ENCODE measurements at places on chromosomes 6 and 20.

DNA sequence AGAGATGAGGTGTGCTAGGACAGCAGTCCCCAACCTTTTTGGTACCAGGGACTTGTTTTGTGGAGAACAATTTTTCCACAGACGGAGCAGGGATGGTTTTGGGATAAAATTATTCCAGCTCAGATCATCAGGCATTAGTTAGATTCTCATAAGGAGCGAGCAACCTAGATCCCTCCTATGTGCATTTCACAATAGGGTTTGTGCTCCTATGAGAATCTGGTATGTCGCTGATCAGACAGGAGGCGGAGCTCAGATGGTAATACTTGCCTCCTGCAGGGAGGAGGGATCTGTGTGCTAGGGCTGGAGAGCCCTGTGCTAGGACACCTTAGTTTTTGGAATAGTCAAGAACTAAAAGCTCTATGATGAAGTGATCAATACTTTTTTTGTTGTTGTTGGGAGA is 2.5 kb downstream of the SMIM13 start:
- no peak for DNase-seq

DNA sequence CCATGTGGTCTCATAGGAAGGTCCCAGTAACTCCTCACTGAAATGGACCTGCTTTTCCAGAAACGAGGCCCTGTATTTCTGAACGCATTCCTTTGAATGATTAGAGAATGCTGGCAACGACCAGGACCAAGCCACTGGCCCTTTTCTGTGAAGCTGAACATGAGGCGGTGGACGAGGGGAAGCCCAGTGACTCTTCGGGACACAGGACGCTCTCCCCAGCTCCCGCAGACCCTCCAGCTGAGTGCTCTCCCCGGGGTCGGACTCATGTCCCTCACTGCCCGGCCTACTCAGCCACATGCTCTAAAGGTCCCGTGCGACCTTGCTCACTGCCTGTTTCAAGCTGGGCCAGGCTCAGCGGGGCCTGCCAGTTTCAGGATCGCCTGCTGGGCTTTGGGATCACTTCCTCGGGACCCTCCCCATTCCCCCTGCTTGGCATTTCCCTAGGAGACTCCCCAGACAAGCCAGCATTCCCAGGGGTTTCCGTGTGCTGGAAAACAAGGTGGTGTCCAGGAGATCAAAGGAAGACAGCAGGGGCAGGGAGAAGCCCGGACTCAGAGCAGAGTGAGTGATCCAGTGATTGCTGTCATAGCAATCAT is 2.6 kb upstream of the CST9 start:
- DNase-seq: no peak

GRCh38 chr6:127841811-127842210 is 59.0 kb downstream of the THEMIS start:
- no peak for DNase-seq

GRCh38 chr20:60317401-60317800 is 359.2 kb downstream of the CDH26 start:
- DNase-seq: no peak

DNA sequence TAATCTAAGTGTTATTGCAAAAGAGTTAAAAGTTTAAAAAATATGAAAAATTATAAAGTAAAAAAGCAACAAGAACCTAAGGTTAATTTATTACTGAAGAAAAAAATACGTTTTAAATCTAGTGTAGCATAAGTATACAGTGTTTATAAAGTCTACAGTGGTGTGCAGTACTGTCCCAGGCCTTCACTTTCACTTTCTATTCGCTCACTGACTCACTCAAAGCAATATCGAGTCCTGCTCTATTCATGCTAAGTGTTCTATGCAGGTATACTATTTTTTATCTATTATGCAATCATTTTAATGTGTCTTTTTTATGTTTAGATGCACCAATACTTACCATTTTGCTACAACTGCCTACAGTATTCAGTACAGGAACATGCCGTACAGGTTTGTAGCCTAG is 113.0 kb downstream of the MANEA start:
- DNase-seq: no peak

DNA sequence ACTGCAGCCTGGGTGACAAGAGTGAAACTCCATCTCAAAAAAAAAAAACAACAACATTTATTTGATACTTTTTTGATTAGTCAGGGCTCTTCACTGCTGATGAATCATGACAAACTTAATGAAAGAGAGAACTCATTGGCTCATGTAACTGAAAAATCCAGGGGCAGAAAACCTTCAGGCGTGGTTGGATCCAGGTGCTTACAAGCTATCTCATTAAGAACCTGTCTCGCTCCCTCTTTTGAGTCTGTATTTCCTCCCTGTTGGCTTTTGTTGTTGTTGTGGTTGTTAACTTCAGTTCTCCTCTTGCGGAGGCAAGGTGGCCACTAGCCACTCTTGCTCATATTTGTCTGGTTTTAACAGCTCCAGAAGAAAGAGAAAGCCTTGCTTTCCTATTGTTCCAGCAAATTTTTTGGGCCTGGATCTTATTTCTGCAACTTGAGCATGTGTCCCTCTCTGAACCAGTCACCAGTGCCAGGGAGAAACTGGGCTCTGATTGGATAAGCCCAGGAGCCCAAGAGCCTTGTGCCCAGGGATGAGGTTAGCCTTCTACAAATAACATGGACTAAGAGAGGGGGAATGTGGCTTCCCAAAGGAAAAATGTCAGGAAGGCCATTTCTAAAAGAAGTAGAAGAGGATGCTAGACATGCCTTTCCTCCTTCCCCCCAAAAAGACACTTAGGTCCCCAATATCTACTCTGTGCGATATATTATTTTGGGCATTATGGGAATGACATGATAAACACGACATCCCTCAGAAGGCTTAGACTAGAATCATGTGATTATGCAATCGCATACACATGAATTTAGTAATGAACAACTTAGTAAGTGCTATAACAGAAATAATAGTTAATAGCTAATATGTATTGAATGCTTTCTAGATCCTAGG is 64.5 kb downstream of the PHACTR2 start:
- no peak for DNase-seq

- no peak for DNase-seq
Measured at GRCh38 chr6:71197267-71197666, 91.3 kb upstream of the OGFRL1 start.

DNA sequence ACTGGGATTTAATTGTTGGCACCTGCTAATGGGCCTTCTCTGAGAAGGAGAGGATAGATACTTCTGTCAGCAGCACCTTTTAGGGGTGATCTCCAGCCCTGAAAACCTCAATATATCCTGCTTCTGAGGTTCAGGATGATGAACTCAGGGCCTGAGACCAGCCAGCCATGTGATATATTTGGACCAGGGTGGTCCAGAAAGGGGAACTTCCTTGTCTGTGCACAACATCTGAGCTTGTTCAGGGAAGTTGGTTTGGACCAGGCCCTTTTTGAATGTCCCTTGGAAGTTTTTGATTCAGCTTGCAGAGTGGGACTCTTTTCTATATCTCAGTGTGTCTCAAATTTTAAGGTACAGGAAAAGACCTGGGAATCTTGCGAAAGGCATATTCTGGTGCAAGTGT is 85.8 kb downstream of the GFRA4 start:
- no peak for DNase-seq

GRCh38 chr6:118285791-118286190 is 262.3 kb upstream of the PLN start:
- DNase-seq: no peak

DNA sequence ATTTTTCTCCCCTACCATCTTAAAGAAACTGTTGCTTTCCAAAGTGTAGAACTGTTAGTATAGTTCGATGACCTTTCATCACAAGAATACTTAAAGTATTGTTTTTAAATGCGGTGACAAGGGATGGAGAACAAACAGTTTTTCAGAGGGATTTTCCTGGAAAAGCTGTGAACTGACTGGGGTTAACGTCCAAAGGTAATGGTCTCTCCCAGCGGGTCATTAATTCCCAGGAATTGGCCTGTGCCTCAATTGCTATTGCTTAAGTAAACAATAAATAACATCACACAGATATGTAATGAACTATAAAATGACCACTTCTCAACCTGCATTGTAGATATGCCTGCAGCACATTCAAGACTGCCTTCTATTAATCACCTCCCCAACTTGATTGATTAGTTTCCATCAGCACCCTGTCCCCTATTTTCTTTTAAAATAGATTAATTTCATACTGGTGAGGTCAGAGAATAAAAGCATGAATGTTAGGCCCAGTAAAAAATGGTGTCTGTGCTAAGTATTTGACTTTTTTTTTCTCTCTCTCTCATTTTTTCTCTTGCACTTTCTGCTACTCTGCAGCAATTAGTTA is 268.2 kb downstream of the SAMD5 start:
- no peak for DNase-seq

DNA sequence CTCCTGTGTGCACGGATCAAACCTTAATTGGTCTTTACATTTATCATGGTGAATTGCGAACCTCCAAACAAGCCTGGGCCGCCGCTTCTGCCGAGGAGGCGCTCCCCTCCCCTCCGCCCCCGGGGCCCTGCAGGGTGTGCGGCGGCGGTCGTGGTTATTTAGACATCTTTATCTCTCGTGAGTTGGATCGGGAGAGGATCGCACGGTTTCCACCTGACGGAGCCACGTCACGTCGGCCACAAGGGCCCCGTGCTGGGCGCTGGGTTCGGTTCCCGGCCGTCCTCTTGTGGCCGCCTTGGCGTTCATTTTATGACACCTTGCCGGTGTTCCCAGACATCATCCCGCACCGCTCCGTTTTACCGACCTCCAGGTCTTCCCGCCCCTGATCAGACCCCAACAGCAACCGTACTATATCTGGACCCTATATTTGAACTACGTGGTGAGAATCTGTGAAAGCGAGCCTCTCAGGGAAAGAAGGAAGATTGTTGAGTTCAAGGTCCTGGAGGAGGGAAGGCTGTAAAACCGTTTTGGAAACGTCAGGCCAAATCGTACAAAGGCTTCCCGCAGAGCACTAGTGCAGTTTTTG is 1.3 kb upstream of the CNR1 start:
- DNase-seq: no peak

DNA sequence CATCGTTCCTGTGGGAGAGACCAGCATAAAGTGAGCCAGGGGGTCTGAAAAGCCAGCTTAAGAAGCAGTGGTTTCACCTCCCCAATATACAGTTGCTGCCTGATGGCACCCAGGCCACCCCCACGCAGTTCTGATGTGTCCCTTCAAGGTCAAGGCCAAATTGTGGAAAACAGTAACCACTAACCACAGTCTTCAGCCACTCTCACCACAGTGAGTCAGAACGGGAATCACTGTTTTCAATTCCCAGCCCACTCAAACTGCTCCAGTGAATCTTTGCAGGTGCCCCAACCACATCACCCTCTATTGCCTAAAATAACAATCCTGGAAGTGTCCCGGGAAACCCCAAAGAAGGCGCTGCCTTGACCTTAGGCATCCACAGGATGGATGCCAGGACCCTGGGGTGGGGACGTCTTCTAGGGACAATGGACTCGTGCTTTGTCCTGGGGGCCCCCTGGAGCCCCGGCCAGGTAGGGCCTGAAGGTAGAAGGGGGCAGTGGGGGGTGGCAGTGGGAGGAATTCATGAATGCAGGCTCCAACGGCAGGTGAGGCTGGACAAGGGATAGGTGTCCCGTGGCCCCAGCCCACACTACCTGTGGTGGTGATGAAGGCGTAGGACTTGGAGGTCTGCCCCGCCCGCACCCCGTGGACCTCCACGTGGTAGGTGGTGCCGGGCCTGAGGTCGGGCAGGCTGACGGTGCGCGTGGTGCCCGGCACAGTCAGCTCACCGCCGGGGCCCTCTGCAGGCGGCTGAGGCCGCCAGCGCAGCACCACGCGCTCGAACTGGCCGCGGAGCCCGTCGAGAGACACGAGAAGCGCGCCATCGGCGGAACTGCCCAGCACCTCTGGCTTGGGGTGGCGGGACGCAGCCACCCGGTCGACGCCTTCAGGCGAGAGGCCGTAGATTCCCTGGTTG is 22.2 kb downstream of the TNXB start:
- no peak for DNase-seq

DNA sequence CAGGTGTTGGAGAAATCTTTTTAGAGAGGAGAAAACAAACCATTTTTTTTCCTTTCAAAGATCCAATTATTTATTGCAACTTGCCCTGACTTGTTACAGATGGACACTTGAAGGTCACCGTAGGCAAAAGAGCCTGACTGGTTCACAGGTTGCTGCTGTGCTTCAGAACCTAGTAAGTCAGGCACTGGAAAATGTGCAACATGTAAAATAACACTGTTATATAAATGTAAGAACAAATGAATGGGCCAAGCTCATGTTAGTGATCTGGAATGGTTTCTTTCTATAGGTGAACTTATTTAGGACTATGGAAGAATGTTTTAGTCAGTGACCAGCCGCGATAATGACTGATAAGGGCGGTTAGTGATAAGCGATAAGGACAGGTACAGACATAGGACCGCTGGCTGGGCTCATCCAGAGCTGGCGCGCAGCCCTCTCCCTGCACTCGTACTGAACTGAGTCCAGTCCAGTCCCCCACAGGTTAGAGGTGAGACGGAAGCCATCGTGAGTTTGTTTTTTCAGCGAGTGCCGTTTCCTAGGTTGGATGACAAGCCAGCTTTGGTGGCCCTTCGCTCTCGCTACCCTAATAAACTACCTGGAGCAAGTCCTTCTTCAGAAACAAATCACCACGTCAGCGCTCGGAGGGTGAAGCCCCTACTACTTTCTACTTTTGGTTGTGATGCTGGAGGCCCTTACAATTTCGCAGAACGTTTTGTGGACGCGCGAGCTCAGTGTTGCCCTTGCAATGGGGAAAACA is 94.4 kb upstream of the PRDM1 start:
- DNase-seq: no peak

DNA sequence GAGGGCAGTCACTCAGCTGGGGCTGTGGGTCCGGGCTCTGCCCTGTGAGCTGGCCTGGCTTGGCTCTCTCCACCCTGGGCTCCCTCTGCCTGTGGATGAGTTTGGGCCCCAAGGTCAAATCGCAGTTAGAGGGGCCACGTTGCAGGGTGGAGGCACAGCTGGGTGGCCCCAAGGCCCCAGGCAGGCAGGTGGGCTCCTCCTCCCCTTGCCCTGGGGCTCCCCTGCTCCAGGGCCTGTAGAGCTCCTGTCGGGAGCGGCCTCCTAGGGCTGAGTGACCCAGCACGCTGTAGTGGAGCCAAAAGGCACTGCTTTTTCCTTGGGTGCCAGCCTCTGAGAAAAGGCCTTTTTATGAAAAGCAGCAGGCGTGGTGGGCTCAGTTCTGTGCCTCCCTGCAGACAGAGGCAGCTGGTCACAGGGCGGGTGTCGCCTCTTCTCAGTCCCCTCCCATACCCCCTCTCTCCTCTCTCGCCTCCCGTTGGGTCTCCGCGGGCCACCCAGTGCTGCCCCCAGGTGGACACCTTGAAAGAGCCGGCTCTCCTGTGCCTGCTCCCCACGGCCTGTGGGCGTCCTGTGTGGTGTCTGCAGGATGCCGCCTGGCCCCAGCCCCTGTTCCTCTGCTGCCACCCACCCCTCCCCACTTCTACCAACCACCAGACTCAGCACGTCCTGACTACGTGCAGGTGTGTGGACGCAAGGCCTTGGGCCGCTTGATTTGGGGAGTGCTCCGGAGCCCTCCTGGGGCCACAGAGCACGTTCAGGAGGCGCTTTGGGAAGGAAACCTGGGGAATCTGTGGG is 13.2 kb downstream of the SS18L1 start:
- peak; percentile 60 for DNase-seq

DNA sequence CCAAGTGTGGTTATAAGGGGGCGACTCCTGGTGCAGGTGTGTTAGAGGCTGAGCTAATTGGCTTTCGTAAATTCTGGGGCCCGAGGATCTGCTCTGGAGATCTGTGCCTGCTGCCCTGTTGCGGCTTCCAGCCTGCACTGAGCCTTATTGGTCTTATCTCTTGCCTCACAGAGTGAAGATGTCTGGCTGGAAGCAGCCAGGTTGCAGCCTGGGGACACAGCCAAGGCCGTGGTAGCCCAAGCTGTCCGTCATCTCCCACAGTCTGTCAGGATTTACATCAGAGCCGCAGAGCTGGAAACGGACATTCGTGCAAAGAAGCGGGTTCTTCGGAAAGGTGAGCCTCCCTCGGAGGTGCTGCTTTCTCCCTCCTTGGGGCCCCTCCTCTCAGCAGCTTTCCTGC is 20.0 kb downstream of the PRPF6 start:
- no peak for DNase-seq

GRCh38 chr6:44737341-44737740 is 349.8 kb downstream of the CDC5L start:
- DNase-seq: no peak
